Stimulated activated CD4-positive, alpha-beta T cell treated with anti-CD3 and anti-CD28 coated beads, Interleukin-4, amount 100 ng/mL, for 24 hours (primary cell): ENCODE measurements at places on chromosomes 2 and 18.

GRCh38 chr2:150876251-150876950 is 385.3 kb downstream of the RBM43 start:
- no peak for DNase-seq

DNA sequence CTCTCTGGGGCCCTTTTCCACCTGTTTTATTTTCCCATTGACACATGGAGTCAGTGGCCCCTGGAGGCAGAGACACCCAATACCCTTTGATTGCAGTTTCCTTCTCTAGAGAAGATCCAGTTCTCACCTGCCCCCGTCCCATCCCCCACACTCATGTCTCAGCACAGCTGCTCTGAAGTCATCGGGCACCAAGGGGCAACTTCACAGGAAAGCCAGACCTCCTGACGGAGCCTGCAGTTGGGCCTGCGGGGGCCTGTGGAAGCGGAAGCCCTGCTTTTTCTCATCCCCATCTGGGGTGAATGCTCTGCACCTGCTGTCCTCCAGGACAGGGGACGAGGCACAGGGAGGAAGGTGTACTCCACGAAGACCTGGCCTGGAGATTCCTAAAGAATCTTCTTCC is 308.3 kb upstream of the EPAS1 start:
- DNase-seq: no peak

DNA sequence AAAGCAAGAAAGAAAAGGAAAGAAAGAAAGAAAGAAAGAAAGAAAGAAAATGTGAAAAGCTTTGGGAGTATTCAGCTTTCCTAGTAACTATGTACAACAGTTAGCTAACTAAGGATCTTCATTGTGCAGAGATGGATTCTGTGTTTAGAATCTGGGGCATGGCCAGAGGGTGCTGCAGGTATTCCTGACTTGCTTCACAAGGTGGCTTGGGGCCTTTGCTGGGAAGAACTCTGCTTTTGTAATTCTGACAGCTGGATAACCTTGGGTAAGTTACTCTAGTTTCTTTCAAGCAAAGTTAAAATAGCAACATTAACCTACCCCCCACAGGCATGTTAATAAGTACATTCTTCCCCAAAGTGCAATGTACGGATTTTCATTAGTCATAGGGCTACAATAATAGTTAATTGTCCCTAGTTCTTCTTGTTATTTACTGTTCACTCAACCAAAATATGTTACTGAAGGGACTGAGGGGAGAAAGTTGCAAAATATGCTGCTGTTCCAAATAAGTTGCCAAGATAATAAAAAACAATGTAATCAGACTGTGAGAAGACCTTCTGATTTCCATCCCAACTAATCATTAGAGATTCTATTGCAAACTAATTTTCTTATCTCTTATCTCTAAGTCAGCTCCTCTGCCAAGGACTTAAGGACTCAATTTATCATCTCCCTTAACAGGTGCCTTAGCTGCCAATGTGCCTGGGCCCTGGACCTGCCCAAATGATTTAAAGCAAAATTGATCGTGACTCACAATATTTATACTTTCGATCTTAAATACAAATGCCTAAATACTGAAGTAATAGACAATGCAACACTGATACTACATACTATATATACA is 50.3 kb downstream of the SERPINB8 start:
- DNase-seq: no peak

DNA sequence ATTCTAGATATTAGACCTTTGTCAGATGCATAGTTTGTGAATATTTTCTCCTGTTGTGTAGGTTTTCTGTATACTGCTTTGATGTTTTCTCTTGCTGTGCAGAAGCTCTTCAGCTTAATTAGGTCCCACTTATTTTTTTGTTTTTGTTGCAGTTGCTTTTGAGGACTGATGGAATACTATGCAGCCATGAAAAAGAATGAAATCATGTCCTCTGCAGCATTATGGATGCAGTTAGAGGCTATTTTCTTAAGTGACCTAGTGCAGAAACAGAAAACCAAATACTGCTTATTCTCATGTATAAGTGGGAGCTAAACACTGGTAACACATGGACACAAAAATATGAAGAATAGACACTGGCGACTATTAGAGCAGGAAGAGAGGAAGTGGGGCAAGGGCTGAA is 155.0 kb upstream of the HNMT start:
- no peak for DNase-seq

GRCh38 chr2:132400169-132400900 is 16.3 kb upstream of the GPR39 start:
- DNase-seq: no peak

DNA sequence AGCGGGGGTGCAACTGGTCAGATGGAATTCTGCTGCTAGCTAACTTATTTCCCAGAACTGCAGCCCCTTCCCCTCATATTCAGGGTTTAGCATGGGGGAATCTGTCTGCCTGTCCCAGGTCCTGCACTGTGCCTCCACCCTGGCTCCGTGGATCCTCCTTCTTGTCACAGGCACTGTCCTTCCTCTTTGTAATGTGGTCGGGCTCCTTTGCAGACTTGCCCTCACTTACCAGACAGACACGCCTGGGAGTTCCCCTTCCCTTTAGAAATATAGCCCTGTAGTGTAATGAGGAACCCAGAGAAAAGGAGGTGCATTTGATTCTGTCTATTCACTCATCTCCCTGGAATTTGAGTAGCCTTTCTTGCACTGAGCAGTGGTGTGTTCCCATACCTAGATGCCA is 108.7 kb downstream of the TRIM43 start:
- DNase-seq: no peak

- no peak for DNase-seq
These were observed 203.0 kb upstream of the REV1 start for GRCh38 chr2:99692785-99693184.

DNA sequence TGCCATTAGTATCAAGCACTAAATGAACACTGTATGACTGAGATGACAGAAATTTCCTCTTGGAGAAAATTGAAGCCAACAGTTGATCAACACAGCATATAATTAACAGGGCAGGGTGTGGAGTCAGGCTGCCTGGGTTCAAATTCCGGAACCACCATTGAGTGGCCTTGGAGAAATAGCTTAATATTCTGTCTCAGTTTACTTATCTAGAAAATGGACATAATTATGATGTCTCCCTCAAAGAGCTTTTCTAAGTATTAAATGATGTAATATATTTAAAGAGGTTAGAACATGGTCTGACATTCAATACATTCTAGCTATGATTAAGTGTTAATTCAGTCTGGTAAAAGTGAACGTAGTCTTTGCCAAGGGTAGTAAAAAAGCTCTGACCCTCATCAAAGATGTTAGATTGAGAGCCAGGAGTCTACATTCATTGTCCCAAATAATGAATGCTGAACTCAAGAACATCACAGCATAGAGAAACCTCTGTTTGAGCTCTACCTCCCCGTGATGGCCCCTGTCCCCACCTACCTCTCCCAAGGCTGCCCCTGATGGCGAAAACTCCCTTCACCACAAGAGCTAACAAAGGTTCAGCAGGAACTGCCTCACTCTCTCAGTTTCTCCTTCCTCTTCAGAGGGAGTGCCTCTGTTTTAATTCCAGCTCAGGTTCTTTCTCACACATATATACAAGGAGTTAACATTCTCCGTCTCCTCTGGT is 2.7 kb upstream of the VWA3B start:
- DNase-seq: no peak

- peak; percentile 74 for DNase-seq
These were observed 82.0 kb downstream of the SMAD7 start for GRCh38 chr18:48868468-48869466.

DNA sequence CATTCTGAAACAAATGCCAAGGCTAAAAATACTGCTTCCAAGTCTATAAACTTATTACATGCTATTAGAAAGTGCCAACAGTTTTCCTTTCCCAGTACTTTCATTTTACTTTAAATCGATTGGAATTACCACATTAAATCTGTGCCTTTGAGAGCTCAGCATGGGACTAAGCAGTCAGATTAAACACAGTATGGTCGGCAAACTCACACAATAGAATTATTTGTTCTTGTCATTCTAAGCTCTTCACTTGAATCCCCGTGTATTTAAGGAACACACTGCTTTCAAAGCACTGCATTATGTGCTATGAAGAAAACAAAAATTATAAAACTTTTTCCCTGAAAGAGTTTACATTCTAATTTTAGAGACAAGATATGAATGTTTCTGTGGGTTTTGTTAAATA is 444.4 kb upstream of the SLC39A10 start:
- DNase-seq: no peak

DNA sequence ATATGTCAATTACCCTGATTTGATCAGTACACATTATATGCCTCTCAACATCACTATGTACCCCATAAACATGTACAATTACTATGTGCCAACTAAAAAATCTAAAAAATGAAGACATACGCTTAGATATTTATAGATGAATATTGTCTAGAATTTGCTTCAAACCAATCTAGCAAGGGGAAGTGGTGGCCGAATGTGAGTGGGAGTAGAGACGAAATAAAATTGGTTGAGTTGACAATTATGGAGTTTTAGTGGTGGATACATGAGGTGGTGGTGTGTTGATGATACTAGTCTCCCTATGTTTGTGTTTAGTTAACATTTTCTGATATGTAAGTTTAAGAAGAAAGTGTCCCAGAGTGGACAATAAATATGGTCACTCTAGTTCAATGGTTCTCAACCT is 49.0 kb downstream of the SDC1 start:
- DNase-seq: no peak

DNA sequence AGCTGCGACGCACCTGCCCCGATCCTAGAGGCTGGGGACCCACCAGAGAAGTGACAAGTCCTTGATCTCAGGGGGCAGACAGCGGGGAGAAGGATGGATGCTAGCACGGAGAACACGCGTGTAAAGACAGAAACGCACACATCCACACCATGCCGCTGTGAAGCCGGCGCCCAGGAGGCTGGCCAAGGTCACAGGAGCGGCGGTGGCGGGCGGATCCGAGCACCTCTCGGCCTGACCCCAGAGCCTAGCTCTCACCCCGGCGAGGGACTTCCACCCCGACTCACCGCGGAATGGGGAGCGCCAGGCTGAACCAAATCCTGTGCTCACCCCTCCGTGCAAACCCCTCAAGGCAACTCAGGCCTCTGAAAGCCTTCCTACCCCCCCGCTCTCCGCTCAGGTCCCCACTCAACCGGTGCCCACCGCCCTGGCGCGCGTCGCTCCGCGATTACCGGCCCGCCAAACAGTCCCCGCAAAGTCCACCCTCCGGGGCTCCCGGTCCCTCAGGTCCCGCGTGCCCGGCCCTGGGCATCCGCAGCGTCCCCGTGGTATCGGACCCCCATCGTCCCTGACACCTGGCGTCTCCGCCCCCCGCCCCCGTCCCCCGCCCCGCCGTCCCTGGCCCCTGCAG is 460 bp upstream of the LRRFIP1 start:
- no peak for DNase-seq

GRCh38 chr18:8724452-8724851 is 19.1 kb downstream of the MTCL1 start:
- DNase-seq: no peak

DNA sequence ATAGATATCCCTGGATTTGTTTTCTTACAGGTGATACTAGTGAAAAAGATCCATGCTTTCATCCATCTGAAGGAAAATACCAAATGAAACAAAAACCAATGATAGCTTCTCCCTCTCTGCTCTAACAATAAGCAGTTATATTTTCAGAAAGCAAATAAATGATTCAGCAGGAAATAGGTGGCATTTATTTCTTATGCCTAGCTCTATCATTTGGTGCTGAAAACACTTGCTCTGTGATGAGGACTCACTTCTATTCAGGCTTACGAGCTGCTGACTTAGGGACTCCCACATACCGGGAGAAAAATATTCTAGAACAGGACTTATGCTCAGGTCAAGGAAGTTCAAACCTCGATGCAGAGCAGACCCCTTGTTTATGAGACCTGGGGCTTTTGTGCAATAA is 142.6 kb downstream of the SETBP1 start:
- no peak for DNase-seq

DNA sequence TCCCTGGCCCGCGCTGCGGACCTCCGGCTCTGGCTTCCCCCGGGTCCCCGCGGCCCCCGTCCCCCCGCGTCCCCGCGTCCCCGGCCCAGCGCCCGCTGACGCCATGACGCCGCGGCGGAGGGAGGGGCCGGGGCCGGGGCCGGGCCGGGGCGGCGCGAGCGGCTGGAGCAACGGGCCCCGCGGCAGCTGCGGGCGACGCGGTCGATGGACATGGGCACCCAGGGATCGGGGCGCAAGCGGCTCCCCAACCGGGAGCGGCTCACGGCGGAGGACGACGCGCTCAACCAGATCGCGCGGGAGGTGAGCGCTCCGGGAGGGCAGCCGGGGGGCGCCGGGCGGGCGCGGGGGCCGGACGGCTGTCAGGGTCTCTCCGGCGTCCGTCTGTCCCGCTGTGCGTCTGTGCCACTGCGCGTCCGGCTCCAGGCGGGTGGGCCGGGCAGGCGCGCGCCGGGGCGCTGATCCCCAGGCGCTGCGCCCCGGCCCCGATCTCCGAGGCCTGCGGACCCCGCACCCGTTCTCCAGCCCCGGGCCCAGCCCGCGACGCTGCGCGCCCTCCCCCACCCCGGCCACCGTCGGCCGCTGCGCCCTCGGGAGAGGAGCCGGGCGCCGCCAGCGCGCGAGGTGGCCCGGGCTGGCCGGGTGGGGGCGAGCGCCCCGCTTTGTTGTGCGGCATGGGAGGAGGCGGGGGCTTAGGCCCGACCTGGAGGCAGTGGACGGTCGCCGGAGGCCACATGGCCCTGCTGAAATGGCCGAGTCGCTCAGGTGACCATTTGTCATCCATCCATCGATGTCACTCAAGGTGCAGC is at the start of gene LRRFIP1:
LRRFIP1 (plus strand) TSS at position 147 of the 806 bp plus-strand sequence; CDS start at position 205, 58 bp downstream.
- DNase-seq: peak; percentile 9

- no peak for DNase-seq
These were observed 13.0 kb downstream of the DTNA start for GRCh38 chr18:34723143-34723542.

DNA sequence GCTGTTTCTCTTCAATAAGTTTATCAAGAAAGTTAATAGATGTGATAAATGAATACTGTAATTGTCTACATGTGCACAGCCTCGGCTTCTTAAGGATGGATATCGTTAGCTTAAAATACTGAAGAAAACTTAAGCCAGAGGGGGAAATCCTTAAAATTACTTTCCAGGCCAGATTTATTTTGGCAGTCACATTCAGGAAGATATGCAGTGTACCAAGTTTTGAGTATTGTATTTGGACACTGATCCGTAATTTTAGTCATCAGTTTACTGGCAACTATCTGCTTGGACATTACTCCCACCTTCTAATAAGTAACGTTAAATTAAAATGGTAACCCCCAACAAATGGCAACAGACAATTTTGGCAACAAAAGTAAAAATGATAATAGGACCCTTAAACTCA is 770.0 kb upstream of the ZEB2 start:
- DNase-seq: no peak

DNA sequence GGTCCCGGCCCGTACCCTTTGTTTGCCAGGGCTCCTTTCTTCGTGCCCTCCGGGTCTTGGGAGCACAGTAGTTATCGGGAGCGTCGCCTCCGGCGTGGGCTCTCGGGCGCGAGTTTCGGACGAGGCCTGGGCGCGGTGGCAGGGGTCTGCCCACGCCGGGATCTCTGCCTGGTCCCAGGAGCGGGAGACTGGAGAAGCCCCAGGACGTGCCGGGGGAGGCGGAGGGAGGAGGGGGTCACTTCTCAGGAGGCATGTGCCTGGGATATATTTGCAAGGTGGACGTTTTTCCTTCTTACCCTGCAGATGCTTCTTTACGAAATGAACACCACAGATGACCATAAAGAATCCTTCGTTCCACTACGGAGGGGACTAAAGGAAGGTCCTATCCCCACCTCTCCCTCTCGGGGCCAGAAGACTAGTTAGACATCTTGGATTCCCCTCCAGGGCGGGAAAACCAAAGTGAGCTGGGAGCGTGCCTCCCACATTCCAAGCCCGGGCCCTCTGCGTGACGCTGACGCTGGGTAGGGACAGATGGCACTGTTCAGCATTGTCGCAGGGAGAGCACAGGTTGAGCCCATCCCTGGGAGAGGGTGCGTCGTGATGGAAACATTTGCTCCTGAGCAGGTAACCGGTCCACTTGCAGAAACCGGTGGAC is 483 bp upstream of the FHL2 start:
- no peak for DNase-seq
